T-helper 17 cell (primary cell): ENCODE measurements at places on chromosomes 5 and 9. TPM values are rescaled to one million over a fixed set of nuclear protein-coding genes. Genes with fewer than 3 reads are reported as not detected.

DNA sequence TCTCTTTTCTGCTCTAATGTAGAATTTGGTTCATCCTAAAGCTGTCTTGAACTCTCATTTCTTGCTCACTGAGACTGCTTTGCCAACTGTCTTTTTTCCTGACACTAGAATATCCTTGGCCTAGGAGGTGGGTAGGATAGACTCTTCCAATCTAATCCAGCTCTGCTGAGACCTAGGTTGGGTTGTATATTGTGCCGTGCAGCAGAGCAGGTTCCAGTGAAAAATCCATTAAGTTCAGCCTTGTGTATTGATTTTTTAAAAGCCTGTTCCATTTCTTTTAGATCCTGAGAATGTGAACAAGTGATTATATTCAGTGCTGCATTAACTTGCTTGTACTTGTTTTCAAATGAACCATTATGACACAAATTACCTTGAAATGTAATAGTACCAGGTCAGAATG is 539.6 kb downstream of the LRRC70 start:
- no peak for DNase-seq

DNA sequence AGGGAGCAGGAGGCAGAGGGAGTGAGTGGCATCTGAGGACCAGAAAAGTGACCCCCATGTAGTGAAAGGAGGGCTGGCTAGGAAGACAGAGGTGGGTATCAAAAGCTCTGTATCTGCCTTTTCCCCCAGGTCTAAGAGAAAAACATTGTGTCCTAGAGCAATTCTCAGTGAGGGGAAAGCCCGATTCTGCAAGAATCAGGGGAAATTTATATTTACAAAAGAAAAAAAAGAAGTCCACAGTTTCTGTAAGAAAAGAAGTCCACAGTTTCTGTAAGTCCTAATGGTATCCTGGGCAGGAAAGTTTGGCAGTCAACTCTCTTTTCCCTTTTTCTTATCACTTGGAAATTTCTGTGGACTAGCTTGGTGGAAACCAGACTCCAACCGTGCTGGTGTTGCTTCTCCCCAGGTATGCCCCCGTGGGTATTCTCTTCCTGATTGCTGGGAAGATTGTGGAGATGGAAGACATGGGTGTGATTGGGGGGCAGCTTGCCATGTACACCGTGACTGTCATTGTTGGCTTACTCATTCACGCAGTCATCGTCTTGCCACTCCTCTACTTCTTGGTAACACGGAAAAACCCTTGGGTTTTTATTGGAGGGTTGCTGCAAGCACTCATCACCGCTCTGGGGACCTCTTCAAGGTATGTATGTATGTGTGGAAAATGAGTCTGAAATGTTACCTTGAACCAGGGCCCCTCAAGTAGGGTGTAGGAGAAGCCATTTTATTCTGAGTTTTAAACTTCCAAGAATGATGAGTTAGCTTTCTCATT is 73.0 kb downstream of the SLC1A3 start:
- no peak for DNase-seq

GRCh38 chr9:137108608-137109249 is 5.8 kb downstream of the DPP7 start:
- no peak for DNase-seq

- DNase-seq: no peak
Measured at GRCh38 chr9:110579034-110579861, at the start of gene SVEP1. TSS of gene SVEP1 (minus strand) at chr9:110579741. CDS start at chr9:110579543, 198 bp downstream.

DNA sequence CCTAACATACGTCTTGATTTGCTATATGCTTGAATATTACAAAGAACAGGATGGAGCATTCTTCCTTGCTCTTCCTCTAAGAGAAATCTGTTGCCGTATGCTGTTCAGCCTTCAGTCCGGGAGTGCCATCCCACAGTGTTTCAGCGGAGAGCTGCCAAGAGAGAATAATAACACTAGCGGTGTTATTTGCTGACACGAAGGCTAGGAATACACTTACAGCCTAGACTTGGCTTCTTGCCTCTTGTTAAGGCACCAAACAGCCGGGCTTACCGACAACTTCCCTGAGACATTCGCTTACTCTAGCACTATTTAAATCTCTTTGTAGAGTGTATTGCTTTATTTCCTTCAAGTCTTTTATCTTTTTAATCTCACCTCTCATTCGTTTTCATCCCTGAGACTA is 31.4 kb downstream of the KCTD16 start:
- no peak for DNase-seq

Gene RAPGEF6
- 60.7 TPM for total RNA-seq

Gene TEK
- not detected for total RNA-seq
